AG04450 (cell line): ENCODE measurements at places on chromosomes 16 and 17. TPM values are rescaled to one million over a fixed set of nuclear protein-coding genes. Genes with fewer than 3 reads are reported as not detected.
A peak's percentile ranks its signal among the peaks of the same experiment; 100 is the strongest.

GRCh38 chr17:10035885-10036284, 130.8 kb upstream of the RCVRN start:
- no peak for DNase-seq

GRCh38 chr17:29546830-29547229, 20.0 kb downstream of the ABHD15 start:
- no peak for DNase-seq

- DNase-seq: no peak
Measured at GRCh38 chr16:74617206-74617788, 10.4 kb upstream of the GLG1 start.

DNA sequence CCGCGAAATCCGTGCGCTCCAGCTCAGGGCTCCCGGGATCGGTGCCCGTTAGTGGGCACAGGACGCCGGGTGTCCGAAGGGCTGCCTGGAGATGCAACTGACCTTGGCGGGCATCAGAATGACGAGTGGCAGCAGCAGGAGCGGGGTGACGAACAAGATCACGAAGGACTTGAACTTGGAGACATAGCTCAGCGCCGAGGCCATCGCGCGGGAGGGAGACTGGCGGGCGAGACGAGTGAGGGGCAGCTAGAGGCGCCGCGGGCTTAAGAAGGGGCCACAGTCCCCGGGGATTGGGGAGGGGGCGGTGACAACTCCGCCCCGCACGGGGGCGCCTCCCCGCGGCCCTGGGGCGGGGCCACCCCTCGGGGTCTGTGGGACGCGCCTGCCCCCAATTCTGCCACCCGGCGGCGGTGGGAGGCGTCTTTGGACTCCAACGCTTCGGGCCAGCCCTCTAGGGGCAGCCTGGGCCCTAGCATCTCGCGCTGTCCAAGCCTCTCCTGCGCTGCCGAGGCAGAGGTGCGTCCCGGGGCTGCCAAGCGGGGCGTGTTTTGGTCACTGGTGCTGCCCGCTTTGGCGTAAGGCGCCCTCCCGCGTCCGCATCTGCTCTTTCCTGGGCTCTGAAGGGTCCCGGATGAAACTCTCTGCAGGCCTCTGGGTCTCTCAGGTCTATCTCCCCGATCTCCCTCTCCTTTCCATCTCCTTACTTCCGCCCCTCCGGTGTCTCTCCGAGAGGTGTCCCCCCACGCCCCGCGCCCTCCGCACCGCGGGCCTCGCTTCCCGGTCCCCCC, at the start of gene SLC13A5:
SLC13A5 (minus strand) TSS at position 240 of the 788 bp plus-strand sequence; CDS start at position 204, 36 bp downstream.
- DNase-seq: no peak

- DNase-seq: no peak
Measured at GRCh38 chr16:1973461-1974156, 1.8 kb downstream of the TBL3 start.

- no peak for DNase-seq
Measured at GRCh38 chr16:4698321-4699045, 5.1 kb downstream of the NUDT16L1 start.

GRCh38 chr16:73172241-73172972, 124.5 kb upstream of the ZFHX3 start:
- DNase-seq: peak; percentile 67

DNA sequence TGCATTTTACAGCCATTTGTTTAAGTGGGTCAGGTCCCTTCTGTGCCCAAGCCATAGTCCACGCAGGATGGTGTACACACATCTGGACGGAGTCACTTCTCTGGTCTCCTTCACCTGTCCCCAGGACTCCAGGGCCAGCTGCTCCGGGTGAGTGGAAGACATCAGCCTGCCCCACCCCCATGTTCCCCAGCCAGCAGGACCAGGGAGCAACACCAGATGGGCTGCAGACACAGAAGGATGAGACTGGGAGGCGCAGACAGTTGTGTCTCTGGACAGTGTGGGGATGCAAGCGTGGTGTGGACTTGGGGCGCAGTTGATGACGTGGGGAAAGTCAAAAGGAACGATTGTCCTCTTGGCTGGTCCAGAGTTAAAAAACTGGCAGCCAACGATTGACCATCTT, 24.6 kb upstream of the WFDC1 start:
- DNase-seq: no peak

- peak; percentile 32 for DNase-seq
Measured at GRCh38 chr17:46962374-46962790, 16.7 kb downstream of the RPRML start.

DNA sequence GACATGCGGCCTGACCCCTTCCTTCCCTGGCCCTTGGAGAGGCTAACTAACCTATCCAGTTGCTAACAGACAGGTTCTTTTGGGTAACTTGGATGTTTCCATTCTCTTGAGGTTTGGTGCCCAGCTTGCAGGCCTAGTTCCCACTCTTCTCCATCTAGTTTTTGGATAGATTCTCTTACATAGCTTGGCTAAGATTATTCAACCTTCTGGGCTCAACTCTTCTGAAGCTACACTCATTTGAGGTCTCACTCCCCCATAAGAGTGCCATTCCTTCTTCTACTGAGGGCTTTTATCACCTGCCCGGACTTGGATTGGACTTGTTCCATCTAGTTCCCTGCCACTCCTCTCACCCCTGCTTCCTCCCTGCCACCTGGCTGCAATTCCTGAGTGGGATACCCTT, 44.1 kb upstream of the MARCHF10 start:
- DNase-seq: no peak

- no peak for DNase-seq
Measured at GRCh38 chr16:59260892-59261291, 526.8 kb upstream of the GOT2 start.

DNA sequence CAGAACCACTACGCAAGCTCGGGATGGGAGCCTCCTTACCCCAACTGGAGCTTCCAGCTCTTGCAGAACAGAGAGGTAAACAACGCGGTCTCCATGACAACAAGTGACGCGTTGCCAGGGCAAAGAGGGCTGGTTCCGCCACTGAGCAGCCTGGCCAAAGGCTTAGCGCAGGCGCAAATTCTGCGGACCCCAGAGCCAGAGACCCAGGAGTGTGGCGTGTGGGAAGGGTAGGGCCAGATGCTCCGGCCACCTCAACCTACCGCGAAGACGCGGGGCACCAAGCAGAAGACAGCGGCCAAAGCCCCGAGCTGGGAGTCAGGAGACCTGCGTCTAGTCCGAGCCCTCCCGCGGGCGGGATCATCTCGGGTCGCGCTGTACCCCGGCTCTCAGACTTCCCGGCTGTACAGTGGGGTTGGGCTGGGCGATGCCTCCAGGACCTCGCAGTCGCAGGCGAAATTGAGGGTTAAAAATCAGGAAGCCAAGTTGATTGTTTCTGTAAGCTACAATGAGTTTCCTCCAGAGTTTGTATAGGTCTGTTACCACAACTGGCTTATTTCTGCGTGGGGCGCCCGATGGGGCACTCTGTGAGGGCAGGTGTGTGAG, at the start of gene TEKT1:
TEKT1 (minus strand) TSS at position 69 of the 603 bp plus-strand sequence. CDS start 1,353 bp downstream, outside the sequence.
- DNase-seq: no peak

DNA sequence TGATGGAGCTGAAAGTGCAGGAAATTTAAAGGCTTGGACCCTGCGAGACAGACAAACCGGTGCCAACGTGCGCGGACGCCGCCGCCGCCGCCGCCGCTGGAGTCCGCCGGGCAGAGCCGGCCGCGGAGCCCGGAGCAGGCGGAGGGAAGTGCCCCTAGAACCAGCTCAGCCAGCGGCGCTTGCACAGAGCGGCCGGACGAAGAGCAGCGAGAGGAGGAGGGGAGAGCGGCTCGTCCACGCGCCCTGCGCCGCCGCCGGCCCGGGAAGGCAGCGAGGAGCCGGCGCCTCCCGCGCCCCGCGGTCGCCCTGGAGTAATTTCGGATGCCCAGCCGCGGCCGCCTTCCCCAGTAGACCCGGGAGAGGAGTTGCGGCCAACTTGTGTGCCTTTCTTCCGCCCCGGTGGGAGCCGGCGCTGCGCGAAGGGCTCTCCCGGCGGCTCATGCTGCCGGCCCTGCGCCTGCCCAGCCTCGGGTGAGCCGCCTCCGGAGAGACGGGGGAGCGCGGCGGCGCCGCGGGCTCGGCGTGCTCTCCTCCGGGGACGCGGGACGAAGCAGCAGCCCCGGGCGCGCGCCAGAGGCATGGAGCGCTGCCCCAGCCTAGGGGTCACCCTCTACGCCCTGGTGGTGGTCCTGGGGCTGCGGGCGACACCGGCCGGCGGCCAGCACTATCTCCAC, at the start of gene NOG:
NOG (plus strand) TSS at position 54 of the 674 bp plus-strand sequence; CDS start at position 579, 525 bp downstream.
- no peak for DNase-seq

Gene GAST
- polyA plus RNA-seq: not detected in 2 replicates

Gene EPN2
- polyA plus RNA-seq: 25.7 and 27.9 TPM in 2 replicates

Gene CENPV
- polyA plus RNA-seq: 65.2 and 71.9 TPM in 2 replicates

Gene PRSS21
- 0.17 and 0.47 TPM in 2 replicates for polyA plus RNA-seq

Gene TAC4
- polyA plus RNA-seq: not detected in 2 replicates

Gene TNRC6A
- polyA plus RNA-seq: 62.7 and 76.2 TPM in 2 replicates

Gene TPSG1
- polyA plus RNA-seq: not detected in 2 replicates

Gene CEP112
- polyA plus RNA-seq: 5.7 and 6.3 TPM in 2 replicates

Gene RPL19
- polyA plus RNA-seq: 1,791 and 1,924 TPM in 2 replicates
